Osteoblast (primary cell): ENCODE measurements at places on chromosomes 2 and 18. TPM values are rescaled to one million over a fixed set of nuclear protein-coding genes. Genes with fewer than 3 reads are reported as not detected.
A peak's percentile ranks its signal among the peaks of the same experiment; 100 is the strongest.

The TMEFF2 gene
- under 0.01 TPM in 2 replicates for total RNA-seq

The FAM237A gene
- total RNA-seq, result not detected in 2 replicates

The CEBPZ gene
- 33.3 and 36.6 TPM in 2 replicates for total RNA-seq

The SH3YL1 gene
- total RNA-seq, result 52.1 and 56.0 TPM in 2 replicates

The LIMS4 gene
- 6.9 and 15.9 TPM in 2 replicates for total RNA-seq

The ALK gene
- total RNA-seq, result under 0.01 and 0.29 TPM in 2 replicates

The RGPD8 gene
- total RNA-seq, result 21.5 and 25.0 TPM in 2 replicates

The GNAL gene
- total RNA-seq, result 0.59 and 0.72 TPM in 2 replicates

The UPP2 gene
- not detected in 2 replicates for total RNA-seq

DNA sequence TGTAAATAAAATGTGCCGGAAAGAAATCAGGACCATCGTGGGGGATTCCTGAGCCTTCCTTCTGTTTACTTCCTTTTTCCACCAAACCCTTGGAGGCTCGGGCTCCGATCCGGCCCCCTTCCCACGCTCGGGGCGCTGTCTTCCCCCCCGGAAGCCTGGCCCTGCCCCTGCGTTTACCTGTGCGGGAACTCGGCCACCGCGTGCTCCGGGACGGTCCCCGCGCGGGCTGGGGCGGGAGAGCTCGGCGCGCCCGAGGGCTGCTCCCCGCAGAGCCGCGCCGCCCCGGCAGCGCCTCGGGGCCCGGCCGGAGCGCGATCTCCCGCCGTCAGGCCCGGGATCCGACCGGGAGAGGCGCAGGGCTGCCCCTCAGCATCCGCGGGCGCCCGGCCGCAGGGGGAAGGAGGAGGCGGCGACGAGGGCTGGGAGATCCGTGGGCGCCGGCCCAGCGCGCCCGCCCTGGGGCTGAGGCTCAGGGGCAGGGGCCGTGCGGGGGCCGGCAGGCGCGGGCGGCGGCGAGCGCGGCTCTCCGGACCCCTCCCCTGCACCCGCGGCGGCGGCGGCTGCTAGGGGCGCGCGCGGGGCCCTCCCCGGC lies 435 bp downstream of the ADCY3 start:
- DNase-seq, result peak; percentile 97

GRCh38 chr2:185998562-185999070 lies 260.0 kb downstream of the FSIP2 start:
- DNase-seq, result no peak

- DNase-seq, result no peak
Measured at GRCh38 chr2:217469203-217469810, 533.5 kb downstream of the TNS1 start.

- DNase-seq, result no peak
Measured at GRCh38 chr2:47518497-47519146, 115.7 kb downstream of the MSH2 start.

DNA sequence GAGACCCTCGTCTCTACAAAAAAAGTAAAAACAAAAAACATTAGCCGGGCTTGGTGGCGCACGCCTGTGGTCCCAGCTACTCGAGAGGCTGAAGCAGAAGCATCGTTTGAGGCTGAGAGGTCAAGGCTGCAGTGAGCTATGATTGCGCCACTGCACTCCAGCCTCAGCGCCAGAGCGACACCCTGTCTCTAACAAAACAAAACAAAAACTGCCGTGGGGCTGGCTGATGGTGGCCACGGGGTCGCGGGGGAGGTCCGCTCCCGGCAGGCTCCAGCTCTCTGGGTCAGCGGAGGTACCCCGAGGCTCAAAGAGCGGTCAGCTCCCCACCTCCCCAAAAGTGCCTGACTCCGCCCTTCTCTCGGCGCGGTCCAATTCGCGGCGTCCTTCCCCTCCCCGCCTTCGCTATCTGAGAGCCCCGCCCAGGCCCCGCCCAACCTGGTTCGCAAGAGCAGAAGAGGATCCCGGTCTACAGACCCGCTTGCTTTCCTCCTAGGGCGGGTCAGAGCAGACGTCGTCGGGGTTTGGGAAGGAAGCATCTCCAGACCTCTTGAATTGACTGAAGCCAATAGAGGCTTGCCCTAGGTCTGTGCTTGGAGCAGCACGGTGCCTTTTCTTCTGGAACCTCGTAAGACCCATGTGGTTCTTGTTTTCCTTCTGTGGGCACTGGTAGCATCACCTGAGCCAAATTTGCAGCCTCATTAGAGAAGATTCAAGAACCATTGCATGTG lies 7.8 kb downstream of the RAX start:
- DNase-seq, result peak; percentile 85

- DNase-seq, result no peak
Measured at GRCh38 chr2:197869501-197870111, 65.2 kb downstream of the PLCL1 start.

- peak; percentile 92 for DNase-seq
Measured at GRCh38 chr2:112474844-112475486, 7.0 kb upstream of the TTL start.

DNA sequence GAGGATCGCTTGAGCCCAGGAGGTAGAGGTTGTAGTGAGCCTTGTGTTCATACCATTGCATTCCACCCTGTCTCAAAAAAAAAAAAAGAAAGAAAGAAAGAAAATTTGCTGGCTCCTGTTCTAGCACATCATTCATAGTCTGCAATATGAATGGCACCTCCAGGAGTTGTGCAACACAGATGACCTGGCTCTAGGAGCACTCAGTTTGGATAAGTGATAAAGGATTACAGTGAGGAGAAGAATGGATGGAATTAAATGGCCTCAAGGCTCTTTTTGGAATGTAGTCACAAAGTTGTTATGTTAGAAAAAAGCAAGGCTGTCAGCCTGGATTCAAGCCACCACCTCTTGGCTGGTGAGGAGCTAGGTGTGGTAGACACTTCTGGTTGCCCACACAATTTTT lies 21.5 kb upstream of the SPRED2 start:
- peak; percentile 27 for DNase-seq

DNA sequence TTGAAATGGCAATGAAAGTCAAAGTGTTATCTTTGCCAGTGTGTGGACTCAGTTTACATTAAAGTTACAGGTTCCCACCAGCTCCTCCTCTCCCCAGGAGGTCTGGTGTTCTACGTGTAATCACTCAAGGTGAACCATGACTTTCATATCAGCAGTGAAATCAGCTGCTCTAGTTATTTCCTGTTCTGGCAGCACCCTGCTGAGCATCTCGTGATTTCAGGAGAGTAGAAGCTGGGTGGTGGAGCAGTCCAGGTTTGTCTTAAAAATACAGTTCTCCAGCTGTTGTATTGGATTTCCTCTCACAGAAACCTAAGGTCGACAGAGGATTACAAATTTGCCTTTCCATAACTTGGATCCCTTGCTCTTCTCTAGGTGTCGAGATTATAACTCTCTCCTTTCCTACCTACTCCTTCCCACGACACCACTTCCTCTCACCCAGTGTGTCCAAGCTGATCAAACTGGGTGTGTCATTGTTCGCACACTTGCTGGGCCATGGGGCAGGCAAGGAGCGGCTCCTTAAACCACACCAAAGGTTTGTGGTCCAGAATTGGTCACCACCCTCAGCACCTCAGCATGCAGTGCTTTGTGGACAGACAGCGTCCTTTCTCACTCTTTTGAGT lies 13.0 kb upstream of the ARHGAP25 start:
- no peak for DNase-seq

GRCh38 chr2:230972046-230972445 lies 23.9 kb upstream of the SPATA3 start:
- DNase-seq, result no peak

DNA sequence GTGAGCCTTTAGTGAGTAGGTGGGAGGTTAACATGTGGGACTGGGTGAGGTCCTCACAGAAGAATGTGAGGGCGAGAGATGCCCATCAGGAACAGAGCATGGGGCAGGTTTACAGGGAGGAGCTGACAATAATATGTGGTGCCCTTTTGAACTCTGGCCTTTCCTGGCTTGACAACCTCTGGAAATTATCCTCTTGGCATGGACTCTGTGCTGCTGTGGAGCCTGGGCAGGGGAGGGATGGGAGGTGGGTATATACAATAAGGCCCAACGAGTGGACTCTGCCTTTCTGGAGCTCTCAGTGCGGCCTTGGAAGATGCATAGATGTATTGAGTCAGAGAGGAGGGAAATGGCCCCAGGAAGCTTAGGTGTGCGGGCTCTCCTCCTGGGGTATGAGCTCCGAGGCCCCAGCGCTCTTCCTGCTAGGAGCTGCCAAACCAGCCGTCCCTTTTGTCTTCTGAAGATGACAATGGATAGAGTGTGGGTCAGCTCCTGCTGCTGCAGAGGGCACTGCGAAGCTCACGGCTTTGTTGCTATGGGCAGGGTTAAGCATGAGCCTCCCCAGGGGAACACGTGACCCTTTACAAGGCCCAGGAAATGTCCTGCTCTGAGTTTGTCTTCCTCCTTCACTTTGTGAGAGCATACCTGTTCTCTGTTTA lies 8.7 kb upstream of the PSD4 start:
- DNase-seq, result no peak

DNA sequence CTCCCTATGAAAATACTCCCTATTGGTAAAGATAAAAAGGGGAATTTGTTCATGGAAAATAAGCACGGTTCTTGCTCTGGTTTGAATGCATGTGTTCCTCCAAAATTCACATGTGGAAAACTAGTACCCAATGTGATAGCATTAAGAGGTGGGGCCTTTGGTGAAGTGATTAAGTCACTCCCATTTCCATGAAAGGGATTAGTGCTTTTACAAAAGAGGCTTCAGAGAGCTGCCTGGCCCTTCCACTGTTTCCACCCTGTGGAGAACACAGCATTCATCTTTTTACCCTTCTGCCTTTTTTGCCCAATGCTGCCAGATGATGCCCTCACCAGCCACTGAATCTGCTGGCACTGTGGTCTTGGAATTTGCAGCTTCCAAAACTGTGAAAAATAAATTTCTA lies 666.8 kb downstream of the ARHGAP15 start:
- DNase-seq, result no peak

DNA sequence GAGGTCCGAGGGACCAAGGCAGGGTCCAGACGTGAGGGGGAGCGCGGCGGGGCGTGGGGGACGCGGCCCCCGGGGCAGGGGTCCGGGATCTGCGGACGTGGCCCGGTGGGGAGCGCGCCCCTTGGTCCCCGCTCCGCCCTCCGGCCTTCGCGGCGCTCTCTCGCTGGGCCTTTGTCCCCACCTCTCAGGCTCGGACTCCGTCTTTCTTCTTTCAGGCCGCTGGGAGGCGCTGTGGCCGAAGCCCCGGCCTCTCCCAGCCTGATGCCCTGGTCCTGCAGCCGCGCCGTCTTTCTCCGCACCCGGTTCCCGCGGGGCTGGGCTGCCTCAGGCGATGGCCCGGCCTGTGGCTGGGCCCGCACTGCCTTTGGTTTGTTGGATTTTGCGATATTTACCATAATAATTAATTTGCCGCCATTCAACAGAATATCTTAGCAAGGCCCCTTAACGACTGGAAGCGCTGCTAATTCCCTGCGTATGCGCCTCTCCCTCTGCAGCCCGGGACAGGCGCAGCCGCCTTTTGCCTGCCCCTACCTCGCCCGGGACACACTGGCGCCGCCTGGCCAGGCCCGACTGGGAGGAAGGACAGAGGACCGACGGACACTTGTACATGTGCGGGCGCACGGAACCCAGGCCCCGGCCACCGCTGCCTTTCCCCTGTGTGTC lies 10.8 kb downstream of the SIX3 start:
- peak; percentile 98 for DNase-seq

GRCh38 chr2:152638056-152638455 lies 79.2 kb downstream of the PRPF40A start:
- DNase-seq, result no peak

- no peak for DNase-seq
Measured at GRCh38 chr2:180033993-180034894, 27.1 kb upstream of the CWC22 start.

DNA sequence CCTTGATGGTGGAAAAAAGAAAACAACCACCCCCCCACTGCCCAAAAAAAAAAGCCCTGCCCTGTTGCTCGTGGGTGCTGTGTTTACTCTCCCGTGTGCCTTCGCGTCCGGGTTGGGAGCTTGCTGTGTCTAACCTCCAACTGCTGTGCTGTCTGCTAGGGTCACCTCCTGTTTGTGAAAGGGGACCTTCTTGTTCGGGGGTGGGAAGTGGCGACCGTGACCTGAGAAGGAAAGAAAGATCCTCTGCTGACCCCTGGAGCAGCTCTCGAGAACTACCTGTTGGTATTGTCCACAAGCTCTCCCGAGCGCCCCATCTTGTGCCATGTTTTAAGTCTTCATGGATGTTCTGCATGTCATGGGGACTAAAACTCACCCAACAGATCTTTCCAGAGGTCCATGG lies 28.0 kb downstream of the MAL start:
- DNase-seq, result no peak

DNA sequence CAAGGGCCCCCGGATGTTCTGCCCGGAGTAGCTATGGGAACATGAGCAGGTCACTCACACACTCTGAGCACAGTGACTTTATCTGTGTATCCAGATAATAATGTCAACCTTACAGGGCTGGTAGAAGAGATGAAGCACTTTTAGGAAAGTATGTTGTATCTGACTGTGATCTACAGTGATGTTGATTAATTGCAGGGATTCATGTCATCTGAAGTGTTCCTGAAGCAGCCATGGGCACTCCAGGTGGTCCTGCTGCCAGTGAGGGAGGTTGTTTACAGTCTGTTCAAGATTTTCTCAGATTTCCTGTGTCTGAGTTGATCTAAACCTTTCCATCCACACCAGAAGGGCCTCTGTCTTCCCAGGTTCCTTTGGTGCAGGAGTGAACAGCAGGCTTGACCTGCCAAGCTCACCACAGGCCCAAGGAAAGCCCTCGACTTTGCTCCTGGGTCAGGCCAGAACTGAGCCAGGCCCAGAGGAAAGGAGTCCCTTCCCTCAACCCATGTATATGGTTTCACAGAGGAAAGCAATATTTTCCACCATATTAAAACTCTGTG lies 28.0 kb downstream of the KIAA2012 start:
- no peak for DNase-seq

DNA sequence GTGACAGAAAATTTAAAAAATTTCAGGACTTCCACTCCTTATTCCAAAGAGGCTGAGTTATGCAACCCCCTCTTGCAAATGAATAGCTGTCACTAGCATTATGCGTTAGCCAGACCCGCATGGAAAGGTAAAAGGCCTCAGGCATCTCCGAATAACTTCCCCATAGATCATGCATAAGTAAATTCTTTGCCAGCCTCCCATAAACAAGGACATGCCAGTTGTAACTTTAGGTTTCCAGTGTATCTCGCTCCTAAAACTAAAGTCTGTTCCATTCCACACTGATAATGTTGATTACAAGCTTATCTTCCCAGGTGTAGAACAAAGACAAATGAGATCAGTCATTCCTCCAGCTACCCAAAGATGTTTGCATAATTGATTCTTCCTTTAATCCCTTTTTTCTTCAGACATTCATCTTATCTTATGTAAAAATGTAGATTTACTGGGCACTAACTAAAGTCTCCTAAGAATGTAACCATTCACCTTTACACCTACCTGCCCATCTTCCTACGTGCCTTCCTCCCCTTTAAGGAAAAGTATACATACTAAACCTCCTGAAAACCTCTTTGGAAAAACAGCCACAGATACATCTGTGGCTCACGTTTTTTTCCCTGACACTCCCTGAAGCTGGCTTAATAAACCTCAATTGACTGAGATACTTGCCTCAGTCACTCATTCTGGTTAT lies 13.6 kb upstream of the NFU1 start:
- DNase-seq, result peak; percentile 26

GRCh38 chr18:42082415-42083234 lies 127.6 kb downstream of the PIK3C3 start:
- DNase-seq, result no peak

DNA sequence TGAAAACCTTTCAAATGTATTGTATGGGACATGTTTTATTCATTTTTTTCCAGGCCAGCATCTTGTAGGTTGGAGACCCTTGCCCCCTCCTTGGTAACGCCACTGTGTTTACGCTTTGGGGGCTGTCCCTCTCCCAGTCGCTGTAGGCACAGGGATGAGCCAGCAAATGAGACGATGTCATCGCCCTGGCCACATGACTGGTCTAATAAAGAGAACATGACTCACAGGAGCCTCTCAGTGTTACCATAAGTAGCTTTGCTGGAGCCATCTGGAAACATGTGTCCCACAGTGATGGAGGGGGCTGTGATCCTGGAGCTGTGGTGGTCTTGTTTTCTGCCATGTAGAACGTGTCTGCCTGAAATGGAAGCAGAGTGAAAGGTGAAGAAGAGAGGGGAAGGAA lies 78.9 kb downstream of the CD8B2 start:
- no peak for DNase-seq
